Osteocyte (in vitro differentiated cells): ENCODE measurements at places on chromosomes 6 and 20. TPM values are rescaled to one million over a fixed set of nuclear protein-coding genes. Genes with fewer than 3 reads are reported as not detected.

Gene ERVFRD-1
- total RNA-seq: not detected in 2 replicates

DNA sequence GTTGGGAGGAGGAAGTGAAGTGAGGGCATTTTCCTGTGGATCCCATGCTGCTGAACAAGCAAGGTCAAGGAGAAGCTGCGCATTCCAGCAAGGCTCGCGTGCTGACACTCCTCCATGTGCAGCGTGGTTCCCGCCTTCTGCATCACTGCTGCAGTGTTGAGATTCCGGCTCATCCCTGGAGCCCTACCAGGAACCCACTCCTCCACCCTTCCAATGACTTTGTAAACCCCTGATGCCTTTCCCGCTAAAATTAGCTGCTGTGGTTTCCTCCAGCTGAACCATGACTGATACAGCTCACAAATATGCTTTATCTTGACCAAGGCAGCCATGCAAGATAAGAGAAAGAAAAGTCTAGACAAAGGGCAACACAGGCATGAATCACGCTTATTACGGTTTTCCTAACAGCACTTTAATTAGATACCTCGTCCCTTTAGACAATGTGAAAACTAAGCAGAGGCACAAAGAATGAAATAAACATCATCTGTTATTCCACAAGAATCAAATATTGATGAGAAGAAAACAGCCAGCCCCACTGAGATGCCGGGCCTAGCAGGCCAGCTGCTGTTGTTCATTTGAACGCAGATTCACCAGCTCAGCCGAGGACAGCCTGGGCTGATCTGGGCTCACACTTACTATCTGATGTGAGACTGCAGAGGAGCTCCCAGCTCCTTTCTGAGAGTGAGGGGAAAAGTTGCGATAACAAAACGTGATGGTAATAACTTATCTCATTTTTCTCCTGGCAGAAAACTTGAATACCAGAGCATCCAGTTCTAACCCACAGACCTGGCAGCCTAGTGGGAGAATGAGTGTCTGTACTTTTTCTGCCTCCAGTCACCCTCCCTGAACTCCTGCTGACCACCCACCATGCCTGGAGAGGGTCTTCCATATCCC lies 14.2 kb upstream of the BNIP5 start:
- H3K36me3 ChIP-seq: no peaks in the 10 kb centered on the region
- no peak for DNase-seq
- H3K4me3 ChIP-seq: no peak overlapping the region
- no peak overlapping the region for H3K27ac ChIP-seq
- peaks cover 4% of the 10 kb centered on the region for H3K4me1 ChIP-seq

DNA sequence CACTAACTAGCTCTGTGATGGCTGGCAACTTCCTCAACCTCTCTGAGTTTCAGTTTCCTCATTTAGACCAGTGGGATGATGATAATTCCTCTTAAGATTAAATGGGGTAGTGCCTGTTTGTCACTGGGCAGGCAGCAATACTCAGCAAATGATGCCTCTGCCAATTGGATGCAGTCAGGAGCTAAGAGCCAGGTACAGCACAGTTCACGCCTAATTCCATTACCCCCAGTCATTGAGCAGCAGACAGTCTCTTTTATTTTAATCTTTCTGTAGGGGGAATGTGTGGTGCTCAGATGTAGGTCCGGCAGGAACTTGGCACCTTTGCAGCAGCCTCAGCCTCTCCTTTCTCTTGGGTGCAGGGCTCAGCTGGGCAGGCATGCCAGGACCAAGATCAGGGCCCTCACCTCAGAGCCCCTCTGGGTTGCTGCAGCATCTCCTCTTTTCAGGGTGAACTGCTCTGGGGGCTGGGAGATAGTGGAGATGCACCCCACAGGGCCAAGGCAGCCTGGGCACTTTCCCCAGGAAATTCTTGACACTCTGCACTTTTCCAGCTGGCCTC lies 243.8 kb downstream of the LRFN2 start:
- H3K27ac ChIP-seq: no peak overlapping the region
- peak; percentile 68 for DNase-seq
- H3K36me3 ChIP-seq: no peaks in the 10 kb centered on the region
- H3K27me3 ChIP-seq: peaks cover 21% of the 10 kb centered on the region
- H3K4me1 ChIP-seq: no peaks in the 10 kb centered on the region

DNA sequence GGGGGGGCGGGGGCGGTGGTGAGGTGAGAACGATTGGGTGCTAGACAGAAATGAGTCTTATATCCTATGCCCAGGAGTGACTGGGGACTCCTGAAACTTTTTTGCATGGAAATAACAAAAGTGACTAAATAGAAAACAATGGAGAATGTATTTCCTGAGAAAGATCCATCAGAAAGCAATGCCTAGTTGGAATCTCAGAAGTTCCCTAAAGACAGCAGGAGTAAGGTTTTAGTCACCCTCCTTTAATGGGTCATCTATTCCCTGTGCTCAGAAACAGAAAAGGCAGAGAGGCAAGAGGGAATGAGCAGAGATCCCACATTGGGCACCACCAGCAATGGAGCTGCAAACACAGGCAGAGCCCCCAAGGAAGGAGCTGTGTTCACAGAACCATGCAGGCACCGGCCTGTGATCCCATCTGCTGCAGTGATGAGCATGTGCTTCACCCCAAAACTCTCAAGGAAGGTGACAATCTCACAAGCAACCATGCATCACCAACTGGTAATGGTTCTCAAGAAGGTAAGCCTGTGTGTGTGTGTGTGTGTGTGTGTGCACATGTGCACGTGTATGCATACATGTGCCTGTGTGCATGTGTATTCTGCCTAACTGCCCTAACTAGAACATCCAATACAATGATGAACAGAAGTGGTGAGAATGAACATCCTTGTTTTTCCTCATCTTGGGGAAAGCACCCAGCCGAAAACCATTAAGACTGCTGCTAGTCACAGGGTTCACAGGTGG lies 168.4 kb downstream of the WDR27 start:
- H3K36me3 ChIP-seq: peaks cover 9% of the 10 kb centered on the region
- H3K27ac ChIP-seq: no peak overlapping the region
- DNase-seq: no peak
- no peak overlapping the region for H3K4me3 ChIP-seq
- no peaks in the 10 kb centered on the region for H3K27me3 ChIP-seq

- no peaks in the 10 kb centered on the region for H3K27me3 ChIP-seq
- peak overlapping the region; percentile 86 for H3K4me3 ChIP-seq
- peak overlapping the region; percentile 96 for H3K27ac ChIP-seq
- DNase-seq: no peak
- peaks cover 55% of the 10 kb centered on the region for H3K4me1 ChIP-seq
- H3K36me3 ChIP-seq: no peaks in the 10 kb centered on the region
Measured at GRCh38 chr6:142942805-142943227, 2.2 kb downstream of the HIVEP2 start.

GRCh38 chr20:45047581-45048119 lies 53.3 kb downstream of the KCNS1 start:
- peaks cover 37% of the 10 kb centered on the region for H3K4me1 ChIP-seq
- no peaks in the 10 kb centered on the region for H3K27me3 ChIP-seq
- no peak for DNase-seq
- H3K4me3 ChIP-seq: no peak overlapping the region
- H3K27ac ChIP-seq: no peak overlapping the region

DNA sequence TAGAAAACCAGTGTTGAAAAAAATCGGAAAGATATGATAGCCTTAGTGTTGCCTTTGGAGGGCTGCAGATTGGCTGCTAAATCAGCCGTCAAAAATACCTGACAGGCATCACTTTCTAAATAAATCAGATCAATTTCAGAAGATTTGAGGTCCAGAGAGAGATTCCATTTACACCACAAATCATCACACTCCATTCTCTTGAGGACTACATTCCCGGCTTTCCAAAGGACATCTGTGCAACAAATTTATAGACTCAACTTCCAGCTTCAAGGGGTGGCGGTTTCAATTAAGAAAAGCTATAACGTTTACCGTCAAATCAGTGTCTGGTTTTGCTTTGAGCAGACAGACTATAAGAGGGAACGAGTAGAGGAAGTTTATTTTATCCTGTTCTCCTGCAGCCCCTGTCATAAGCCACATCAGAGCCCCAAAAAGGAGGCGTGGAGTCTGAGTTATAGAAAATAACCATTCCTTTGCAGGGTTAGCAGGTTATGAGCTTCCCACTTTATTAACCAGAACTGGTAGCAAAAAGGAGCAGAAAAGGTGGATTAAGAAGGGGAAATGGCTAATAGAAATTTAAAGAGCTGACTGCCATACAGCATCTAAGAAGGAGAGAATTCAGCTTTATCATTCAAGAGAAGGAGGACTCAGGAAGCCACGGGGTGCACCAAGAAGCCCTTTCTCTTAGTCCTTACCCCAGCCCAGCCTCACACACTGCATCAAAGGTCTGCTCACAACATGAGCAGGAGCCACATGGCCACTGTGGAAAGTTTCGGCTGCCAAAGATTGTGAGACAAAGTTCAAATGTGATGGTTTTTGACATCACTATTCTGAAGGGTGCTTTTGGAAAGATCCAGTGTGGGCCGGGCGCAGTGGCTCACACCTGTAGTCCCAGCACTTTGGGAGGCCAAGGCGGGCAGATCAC lies 12.9 kb upstream of the UQCC2 start:
- no peak overlapping the region for H3K4me3 ChIP-seq
- no peak for DNase-seq
- no peak overlapping the region for H3K27ac ChIP-seq
- no peaks in the 10 kb centered on the region for H3K27me3 ChIP-seq

DNA sequence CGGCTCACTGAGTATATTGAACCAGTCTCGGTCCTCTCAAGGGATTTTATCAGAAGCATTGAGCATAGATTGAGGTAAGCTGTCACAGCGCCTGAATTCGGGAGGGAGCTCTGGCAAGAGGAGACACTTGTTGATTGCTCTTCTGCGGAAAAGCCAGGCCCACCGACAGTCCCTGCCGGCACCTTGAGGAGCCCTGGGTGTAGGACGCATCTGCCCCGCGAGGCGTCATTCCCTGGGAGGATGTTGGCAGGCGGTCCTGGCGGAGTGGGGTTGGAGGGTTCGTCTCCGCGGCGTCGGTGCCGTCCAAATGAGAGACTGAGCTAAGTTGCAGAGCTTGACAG lies 843 bp downstream of the FBXO9 start:
- no peak for DNase-seq
- H3K36me3 ChIP-seq: peaks cover 4% of the 10 kb centered on the region
- no peaks in the 10 kb centered on the region for H3K27me3 ChIP-seq
- peak overlapping the region; percentile 80 for H3K27ac ChIP-seq
- peaks cover 43% of the 10 kb centered on the region for H3K4me1 ChIP-seq

GRCh38 chr6:36149476-36149875 lies 19.2 kb downstream of the MAPK13 start:
- no peaks in the 10 kb centered on the region for H3K36me3 ChIP-seq
- H3K27me3 ChIP-seq: peaks cover 9% of the 10 kb centered on the region
- H3K4me1 ChIP-seq: no peaks in the 10 kb centered on the region
- no peak overlapping the region for H3K4me3 ChIP-seq
- DNase-seq: no peak

GRCh38 chr6:80528115-80528514 lies 421.6 kb downstream of the BCKDHB start:
- no peaks in the 10 kb centered on the region for H3K36me3 ChIP-seq
- DNase-seq: no peak
- no peak overlapping the region for H3K27ac ChIP-seq
- H3K4me3 ChIP-seq: no peak overlapping the region
- no peaks in the 10 kb centered on the region for H3K27me3 ChIP-seq
- peaks cover 10% of the 10 kb centered on the region for H3K4me1 ChIP-seq
